ENCODE measurements at places on chromosomes 4 and X.
A peak's percentile ranks its signal among the peaks of the same experiment; 100 is the strongest.

DNA sequence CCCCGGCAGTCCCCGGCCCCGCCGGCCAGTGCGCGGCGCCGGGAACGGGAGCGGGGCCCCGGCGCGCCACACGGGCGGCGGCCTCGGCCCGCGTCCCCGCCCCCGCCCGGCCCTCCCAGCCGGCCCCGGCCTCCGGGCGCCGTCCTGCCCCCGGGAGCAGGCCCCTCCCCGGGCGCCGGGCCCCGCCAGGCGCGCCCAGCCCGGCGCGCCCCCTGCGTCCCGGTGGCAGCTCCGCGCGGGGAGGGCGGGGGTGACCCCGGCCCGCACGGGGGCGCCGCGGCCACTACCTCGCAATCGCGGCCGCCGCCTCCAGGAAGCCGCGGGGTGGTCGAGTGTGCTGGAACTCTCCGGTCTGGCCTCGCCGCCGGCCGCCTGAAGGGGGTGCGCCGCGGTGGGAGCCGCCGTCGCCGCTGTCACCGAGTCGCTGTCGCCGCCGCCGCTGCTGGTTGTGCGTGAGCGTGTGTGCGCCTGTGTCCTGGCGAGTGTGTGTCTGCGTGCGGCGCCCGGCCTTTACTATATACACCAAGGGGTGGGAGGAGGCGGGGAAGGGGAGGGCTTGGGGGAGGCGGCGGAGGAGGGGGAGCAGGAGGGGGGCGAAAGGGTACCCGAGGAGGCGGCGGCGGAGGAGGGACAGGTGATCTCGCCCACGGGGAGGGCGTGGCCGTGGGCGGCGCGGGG is at the start of gene RAI2:
TSS of gene RAI2 (minus strand) at position 488 of the 678 bp plus-strand sequence. CDS start 59,288 bp downstream, outside the sequence.
- DNase-seq, result peak; percentile 51

- no peak for DNase-seq
These were observed 83.9 kb downstream of the SATL1 start for GRCh38 chrX:85159644-85160043.

- no peak for DNase-seq
These were observed 201.3 kb downstream of the NSUN7 start for GRCh38 chr4:40951026-40951425.

DNA sequence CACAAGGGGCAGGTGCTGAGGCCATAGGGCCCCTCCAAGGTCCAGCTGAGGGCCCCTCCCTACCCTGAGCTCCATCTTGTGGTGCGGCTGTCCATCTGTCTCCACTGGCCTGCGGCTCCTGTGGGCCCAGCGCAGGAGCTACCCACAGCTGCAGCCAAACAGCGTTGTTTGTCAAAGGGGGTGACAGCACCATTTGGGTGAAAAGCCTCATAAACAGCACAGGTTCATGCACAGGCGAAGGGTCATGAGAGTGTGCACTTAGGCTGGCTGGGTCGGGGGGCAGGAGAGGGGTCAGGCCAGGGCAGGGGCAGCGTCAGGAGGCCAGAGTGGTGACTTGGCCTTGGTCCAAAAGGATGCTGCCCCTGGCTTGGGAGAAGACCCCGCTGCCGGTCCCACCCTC is 32.3 kb downstream of the BLOC1S4 start:
- DNase-seq, result no peak

DNA sequence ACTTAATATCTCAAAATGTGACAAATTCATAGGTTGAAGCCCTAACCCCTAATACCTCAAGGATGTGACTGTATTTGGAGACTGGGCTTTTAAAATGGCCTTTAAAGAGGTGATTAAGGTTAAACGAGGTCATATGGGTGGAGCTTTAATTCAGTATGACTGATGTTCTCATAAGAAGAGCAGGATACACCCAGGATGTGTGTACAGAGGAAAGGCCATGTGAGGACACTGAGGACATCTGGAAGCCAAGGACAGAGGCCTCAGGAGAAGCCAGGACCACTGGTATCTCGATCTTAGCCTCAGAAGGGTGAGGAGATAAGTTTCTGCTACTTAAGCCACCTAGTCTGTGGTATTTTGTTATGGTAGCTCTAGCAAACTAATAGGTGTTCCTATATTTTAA is 49.0 kb upstream of the SHISA3 start:
- no peak for DNase-seq

DNA sequence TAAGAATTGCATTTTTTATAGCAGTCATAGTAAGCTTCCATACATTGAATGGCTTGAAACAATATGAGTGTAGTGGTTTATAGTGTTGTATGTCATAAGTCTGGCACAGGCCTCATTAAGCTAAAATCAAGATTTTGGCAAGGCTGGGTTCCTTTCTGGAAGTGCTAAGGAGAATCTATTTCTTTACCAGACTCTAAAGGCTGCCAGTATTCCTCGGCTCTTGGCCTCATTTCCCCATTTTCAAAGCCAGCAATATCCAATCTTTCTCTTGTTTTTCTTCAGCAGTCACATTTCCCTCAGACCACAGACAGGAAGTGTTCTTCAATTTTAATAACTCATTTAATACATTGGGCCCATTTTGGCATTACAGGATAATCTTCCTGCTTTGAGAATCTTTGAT is 1155.5 kb upstream of the PABPC4L start:
- DNase-seq, result no peak

DNA sequence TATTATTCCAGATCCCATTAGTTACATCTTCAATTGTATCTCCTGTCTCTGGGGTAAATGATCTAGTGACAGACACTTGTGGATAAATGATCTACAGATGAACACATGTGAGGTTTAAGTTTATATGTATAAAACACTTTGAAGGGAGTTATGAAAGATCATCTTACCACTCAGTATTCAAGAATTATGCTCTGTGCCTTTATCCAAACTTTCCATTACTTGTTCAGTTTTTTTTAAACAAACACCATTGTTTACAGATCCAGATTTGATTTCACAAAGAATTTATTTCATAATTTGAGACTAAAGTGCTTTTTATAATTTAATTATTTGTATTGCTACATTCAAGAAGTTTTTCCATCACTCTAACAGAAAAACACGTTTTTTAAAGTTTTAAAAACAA is 142.5 kb downstream of the HHIP start:
- no peak for DNase-seq

DNA sequence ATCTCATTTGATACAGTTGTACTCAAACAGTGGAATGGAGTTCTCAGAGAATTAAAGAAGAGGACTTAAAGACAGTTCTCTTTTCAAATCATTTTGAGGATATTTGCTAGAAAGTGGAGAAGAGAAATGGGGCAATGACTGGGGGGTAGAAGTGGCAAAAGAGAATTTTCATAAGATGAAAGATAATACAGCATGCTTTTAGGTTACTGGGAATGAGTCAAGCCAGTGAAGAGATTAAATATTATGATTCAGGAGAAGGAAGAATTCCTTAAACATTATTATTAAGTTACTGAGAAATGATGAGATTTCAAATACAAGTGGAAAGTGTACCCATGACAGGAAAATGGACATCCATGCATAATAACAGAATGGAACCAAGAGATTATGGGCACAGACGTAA is 219.0 kb upstream of the DKK2 start:
- DNase-seq, result no peak

DNA sequence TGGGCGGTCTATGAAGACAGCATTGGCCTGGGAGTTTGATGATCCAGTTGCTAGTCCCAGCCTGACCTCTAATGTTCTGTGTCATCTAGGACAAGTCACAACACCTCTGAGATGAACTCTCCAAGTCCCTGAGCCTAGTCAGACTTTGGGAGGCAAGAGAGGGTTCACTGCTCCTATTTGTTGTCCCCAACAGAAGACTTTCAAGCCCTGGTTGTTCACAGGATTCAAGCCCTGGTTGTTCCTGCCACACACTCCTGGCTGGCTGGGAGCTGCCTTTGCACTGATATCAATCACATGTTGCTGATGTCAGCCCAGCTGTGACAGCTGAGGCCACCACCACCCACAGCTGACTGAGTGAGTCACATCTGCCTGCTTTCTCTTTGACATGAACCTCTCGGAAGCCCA is 253.2 kb upstream of the RASGEF1B start:
- peak; percentile 59 for DNase-seq

DNA sequence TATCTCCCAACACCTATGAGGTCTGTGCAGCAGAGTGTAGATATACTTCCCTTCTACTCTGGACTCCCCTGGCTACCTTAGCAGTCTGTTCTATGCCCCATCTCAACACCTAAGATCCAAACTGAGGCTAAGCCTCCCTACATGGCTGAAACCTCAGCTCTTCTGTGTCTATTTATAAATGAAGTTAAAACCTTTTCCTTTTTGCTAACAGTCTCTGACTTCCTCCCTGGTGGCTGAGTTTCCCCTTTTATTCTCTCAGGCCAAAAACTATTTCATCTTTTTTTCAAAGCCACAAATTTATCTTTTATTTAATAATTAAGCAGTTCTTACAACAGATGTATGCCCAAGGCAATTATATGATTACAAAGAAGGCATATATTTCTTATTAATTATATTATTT is 111.8 kb upstream of the STIM2 start:
- no peak for DNase-seq

Measured in stimulated activated CD4-positive, alpha-beta T cell treated with anti-CD3 and anti-CD28 coated beads, Interleukin-2, amount 100 ng/mL, for 4 hours (primary cell).